NCI-H1048 (cell line): ENCODE measurements at places on chromosomes 13 and 19.

DNA sequence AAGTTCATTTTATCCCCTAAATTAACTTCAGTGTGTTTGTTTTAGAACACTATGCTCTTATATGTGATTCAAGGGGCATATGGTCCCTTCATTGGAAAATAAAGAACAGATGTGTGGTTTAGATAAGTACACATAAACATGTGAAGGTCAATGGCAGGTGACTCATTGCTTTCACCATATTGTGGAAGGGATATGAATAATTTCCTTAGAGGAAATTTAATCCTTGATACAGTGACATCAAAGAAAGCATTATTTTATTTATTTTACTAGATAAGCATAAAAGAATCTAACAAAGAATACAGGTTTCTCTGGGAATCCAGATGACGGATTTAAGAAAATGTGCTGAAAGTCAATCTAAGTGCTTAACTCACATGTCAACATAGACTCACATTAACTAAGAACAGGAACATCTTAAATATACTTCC is 373.5 kb downstream of the KCTD12 start:
- no peak for DNase-seq

DNA sequence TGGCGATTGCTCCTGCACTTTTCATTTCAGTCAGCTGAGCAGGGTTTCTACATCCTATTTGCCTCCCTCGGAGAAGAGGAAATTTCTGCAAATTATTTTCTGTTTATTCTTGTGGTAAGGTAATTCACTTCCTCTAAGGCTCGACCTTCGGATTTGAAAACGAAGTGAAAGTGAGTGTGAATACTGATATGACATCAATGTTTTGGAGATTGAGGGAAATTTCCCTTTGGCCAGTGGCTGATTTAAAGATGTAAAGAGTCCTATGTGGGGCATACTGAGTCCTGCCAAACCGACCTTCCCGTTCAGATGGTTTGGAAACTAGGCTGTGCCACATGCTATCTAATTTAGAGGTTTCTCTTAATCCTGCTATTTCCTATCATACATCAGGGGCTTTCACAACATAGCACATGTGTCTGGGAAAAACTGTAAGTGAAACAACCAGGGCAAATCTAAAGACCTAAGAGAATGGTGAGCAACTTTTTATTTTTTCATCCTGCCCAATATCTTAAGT is 112.3 kb downstream of the POSTN start:
- no peak for DNase-seq

DNA sequence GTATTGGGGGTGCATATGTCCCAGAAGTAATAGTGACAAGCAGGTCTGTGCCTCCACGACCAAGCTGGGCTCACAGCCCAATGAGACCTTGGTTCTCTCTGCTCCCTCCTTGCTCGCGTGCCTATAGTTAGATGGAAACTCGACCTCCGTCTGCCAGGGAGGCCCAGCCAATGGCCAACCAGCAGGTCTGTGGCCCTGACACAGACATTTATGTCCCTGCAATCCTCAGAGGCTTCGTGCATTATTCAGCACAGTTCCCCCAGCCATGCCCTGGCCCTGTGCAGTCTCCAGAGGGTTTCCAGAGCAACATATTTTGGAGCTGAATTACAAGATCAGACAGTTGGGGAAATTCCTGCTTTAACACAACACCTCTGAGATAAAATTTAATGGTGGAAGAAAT is 105.1 kb downstream of the UQCRFS1 start:
- no peak for DNase-seq

DNA sequence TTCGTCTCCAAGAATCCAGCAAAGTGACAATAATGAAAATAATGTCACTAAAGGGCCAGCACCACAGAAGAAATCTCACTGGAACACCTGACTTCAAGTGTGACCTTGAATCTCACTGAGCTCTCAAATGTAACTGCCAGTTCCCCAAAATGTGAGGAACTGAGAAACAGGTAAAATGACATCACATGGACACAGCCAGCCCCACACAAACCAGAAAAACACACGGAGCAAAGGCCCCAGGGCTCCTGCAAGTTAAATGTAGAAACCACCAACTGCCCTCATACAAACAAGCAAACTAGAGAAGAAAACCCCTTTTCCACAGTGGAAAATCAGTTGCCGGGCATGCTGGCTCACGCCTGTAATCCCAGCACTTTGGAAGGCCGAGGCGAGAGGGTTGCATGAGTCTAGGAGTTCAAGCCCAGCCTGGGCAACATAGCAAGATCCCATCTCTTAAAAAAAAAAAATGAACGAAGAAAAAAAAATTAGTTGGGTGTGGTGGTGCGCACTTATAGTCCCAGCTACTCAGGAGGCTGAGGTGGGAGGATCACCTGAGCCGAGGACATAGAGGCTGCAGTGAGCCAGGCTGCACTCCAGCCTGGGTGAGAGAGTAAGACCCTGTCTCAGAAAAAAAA is 8.7 kb upstream of the KANK2 start:
- DNase-seq: no peak

DNA sequence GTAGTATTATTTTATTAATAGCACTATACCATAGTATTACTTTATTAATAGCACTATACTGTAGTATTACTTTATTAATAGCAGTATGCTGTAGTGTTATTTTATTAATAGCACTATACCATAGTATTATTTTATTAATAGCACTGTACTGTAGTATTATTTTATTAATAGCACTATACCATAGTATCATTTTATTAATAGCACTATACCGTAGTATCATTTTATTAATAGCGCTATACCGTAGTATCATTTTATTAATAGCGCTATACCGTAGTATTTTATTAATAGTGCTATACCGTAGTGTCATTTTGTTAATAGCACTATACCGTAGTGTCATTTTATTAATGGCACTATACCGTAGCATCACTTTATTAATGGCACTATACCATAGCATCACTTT is 191.8 kb downstream of the GPC6 start:
- DNase-seq: no peak

DNA sequence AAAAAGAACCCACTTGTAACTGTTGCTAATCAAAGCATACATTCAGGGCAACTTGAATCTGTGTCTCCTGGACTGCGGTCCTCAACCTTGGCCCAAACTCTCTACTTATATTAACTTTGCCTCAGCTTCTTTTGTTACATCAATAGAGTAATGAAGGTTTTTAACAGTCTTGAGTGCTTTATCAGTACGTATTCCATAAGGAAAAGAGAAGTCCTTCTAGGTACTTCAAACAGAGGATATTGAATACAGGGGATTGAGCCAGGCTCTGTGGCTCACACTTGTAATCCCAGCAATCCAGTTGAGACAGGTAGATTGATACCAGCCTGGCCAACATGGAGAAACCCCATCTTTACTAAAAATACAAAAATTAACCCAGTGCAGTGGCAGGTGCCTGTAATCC is 1.2 kb upstream of the EPS15L1 start:
- DNase-seq: no peak

DNA sequence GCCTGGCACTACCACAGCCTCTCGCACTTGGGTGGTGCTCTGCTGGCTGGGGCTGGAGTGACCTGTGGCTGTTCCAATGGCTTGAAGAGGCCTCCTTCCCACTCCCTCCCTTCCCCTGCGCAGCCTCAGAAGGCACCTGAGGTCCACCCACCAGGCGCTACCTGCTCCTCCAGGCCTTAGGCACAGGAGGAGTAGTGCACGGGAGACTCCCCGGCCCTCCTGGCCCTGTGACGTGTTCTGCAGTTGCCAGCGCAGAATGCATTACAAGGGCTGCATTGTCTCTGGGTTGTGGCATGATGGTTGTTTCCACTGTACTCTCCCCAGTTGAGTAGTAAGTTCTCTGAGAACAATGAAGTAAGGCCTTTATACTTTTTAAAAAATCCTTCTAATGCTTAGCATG is 128.6 kb downstream of the TEX29 start:
- DNase-seq: no peak

DNA sequence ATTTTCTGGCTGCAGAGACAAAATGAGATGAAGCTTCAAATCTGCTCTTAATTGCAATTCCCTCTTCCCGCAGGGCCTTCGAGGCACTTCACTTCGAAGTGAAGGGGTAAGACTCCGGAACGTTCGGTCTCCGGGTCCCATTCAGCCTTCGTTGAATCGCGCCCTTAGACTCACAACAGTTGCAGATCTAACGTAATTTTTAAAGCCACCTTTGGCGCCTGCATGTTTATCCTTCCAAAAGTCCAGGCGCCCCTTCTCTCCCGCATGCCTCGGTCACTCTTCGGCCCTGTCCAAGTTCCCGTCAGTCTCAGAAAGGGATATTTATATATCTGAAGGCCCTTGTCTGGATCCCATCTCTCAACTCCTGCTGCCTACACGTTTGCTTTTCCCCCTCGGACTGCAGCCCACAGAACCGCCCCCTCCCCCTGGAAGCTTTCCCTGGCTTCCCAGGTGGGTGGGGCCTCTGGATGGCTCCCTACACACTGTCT is 915 bp upstream of the KCTD12 start:
- DNase-seq: no peak
